ENCODE measurements at places on chromosomes 4 and X. TPM values are rescaled to one million over a fixed set of nuclear protein-coding genes. Genes with fewer than 3 reads are reported as not detected.

Gene ATP1B4
- not detected for total RNA-seq

Gene ADH1C
- total RNA-seq = not detected

Gene EGF
- not detected for total RNA-seq

Gene ADGRG2
- not detected for total RNA-seq

Gene AFM
- not detected for total RNA-seq

Gene GRPR
- total RNA-seq = 0.28 TPM

Gene PDZD4
- total RNA-seq = 0.09 TPM

- DNase-seq = no peak
Observed at GRCh38 chr4:173777921-173778320, 247.9 kb upstream of the HAND2 start.

DNA sequence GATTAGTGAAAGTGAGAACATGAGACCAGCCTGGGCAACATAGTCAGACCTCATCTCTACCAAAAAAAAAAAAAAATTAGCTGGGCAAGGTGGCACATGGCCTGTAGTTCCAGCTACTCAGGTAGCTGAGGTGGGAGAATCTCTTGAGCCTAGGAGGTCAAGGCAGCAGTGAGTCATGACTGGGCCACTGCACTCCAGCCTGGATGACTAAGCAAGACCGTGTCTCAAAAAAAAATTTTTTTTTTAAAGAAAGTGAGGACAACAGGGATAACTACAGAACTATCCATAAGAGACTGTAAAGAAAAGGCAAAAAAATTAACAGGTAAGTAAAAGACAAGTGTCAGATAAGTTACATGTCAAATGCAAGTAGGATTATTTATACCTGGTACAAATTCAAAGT lies 13.5 kb upstream of the SPP1 start:
- DNase-seq = peak; percentile 14

DNA sequence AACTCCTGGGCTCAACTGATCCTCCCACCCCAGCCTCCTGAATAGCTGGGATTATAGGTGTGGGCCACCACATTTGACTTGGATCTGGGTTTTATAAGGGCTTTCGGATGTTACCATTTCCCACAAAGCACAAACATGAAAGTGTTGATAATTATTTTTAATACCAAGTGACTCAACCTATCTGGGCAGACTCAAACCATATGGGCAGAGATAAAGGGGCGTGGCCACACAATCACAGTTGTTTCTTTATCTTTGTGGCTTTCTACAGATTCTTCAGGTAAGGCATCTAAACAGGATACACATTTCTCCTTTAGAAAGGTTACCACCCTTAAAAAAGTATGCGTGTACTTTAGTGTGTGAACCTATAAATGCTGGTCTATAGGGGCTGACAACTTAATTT lies 122.5 kb downstream of the ZNF827 start:
- DNase-seq = no peak

GRCh38 chr4:130043732-130044160 lies 947.8 kb downstream of the C4orf33 start:
- DNase-seq = peak; percentile 54

- DNase-seq = no peak
Observed at GRCh38 chrX:71953391-71953790, 42.7 kb downstream of the NHSL2 start.

DNA sequence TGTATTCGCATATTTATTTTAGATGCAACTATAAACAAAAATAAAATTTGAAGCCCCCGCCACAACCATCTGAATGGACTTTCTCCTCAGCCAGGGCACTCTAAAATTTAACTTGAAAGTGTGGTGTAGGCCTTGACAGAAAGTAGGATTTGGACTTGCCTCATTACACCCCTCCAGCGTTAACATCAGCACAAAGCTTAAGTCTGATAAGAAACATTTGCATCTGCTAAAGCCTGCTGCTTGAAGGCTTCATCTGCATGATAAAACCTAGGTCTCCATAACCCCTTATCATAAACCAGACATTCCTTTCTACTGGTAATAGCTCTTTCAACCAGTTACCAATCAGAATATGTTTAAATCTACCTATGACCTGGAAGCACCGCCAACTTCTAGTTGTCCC lies 1046.5 kb downstream of the FAT4 start:
- no peak for DNase-seq

DNA sequence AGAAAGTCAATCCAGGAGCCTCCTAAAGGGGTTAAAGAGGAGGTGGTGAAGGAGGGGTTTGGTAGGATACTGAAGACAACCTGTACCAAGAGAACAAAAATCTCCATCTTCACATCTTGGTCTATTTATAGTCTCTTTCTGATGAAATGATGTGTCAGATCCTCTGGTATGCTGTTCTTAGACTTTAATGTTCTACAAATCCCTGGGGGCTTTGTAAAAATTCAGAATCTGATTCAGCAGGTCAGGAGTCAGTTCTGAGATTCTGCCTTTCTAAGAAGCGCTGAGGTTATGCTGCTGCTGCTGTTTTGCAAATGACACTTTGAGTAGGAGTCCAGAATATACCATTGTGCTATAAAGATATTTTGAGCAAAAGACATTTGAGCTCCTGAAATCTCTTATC lies 172.9 kb upstream of the GLRA2 start:
- no peak for DNase-seq

GRCh38 chrX:45879512-45879911 lies 665.7 kb downstream of the ZNF674 start:
- DNase-seq = no peak

GRCh38 chr4:70687392-70687791 lies 940 bp upstream of the UTP3 start:
- no peak for DNase-seq
